Thoracic aorta (tissue), 2 donors: ENCODE measurements at places on chromosomes 11 and 22. TPM values are rescaled to one million over a fixed set of nuclear protein-coding genes. Genes with fewer than 3 reads are reported as not detected.

- H3K36me3 ChIP-seq: peaks cover 27% of the 10 kb centered on the region
- no peak for DNase-seq
- H3K4me3 ChIP-seq: peak overlapping the region; percentile 88
- H3K27ac ChIP-seq: peak overlapping the region; percentile 95
- H3K4me1 ChIP-seq: peaks cover 26% of the 10 kb centered on the region
These were observed 3.7 kb downstream of the RNH1 start for GRCh38 chr11:503179-503981.

DNA sequence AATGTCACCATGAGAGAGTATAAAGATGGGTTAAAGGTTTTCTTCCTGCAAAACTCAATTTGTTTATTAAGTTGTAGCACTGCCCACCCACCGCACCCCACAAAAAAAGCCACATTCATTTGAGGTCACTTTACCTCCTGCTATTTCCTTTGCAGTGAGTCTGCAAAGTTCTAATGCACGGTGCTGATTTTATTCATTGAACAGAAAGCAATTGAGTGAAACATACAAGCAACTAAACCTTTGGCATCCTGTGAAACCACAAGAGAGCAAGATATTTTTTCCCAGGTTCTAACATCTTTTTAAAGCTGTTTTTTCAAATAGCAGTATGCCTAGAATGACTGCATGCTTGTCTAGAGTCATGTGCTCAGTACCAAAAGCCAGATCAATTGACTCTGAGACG, 39.0 kb downstream of the RRAS2 start:
- DNase-seq: no peak
- H3K4me1 ChIP-seq: peaks cover 59% of the 10 kb centered on the region
- no peak overlapping the region for H3K4me3 ChIP-seq
- no peaks in the 10 kb centered on the region for H3K36me3 ChIP-seq

DNA sequence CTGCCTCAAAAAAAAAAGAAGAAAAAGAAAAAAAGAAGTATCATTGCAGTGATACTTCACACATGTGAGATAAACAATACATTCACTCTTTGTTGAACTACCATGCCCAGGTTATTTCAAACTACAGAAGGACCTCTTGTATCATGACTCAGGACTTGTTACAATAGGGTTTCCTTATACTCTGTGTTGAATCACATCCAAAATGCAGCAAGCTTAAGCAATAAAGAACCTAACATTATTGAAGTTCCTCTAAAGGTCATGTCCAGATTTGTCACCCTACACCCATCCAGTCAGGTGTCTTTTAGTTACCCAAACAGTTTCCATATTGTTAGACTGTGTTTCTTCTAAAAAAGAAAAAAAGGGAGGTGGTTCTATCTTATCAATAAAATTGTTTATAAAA, 26.9 kb upstream of the ALKBH3 start:
- no peak for DNase-seq
- no peaks in the 10 kb centered on the region for H3K4me1 ChIP-seq
- no peaks in the 10 kb centered on the region for H3K27me3 ChIP-seq
- no peak overlapping the region for H3K4me3 ChIP-seq
- no peak overlapping the region for H3K27ac ChIP-seq

SPI1 gene
- 35.0 TPM for total RNA-seq
